ENCODE measurements at places on chromosomes 2 and 18.

- peak; percentile 24 for DNase-seq
These were observed 46.9 kb upstream of the GREB1L start for GRCh38 chr18:21194871-21195771.

- DNase-seq, result no peak
These were observed 1132.2 kb downstream of the LRP1B start for GRCh38 chr2:140998577-140998976.

- no peak for DNase-seq
These were observed 511 bp downstream of the MOB4 start for GRCh38 chr2:197516393-197516761.

- DNase-seq, result no peak
These were observed 12.8 kb downstream of the PSMD1 start for GRCh38 chr2:231069379-231070054.

DNA sequence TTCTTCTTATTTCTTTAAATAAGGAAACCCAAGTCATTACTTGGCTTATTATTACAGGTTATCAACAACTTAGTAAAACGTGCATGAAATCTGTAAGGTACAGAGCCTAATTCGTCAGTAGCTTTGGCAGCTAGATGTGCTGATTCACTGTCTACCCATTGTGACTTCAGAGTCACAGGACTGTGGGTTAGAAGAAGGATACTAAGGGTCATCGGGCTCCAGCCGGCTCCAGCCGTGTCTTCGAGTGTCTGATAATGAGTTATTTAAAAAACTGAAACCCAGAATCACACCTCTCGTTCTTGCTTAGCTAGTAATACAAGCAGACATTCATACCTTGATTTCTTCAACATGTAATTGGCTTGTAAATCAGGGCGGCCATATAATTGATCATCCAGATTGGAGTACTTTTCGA, 170.5 kb downstream of the FMNL2 start:
- DNase-seq, result no peak

- no peak for DNase-seq
These were observed 1.8 kb downstream of the TMEM131 start for GRCh38 chr2:97993926-97994325.

DNA sequence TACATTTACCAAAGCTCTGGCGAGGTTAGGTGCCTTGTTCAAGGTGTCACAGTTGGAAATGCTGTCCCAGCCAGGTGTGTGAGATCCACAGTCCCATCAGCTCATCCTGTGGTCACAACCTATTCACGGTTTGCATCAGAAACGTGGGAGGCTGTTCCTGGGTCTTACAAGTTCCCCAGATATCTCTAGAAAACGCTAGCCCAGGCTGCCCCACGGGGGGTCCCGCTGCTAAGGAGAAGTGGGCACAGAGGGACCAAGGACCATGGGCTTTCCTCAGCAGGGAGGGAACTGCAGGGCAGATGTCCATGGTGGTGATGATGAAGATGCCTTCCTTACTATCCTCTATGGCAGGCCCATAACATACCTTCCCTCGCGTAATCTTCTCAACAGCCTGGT, 649 bp downstream of the FECH start:
- DNase-seq, result peak; percentile 3

- DNase-seq, result no peak
These were observed 134.0 kb downstream of the C2orf74 start for GRCh38 chr2:61295981-61296380.

DNA sequence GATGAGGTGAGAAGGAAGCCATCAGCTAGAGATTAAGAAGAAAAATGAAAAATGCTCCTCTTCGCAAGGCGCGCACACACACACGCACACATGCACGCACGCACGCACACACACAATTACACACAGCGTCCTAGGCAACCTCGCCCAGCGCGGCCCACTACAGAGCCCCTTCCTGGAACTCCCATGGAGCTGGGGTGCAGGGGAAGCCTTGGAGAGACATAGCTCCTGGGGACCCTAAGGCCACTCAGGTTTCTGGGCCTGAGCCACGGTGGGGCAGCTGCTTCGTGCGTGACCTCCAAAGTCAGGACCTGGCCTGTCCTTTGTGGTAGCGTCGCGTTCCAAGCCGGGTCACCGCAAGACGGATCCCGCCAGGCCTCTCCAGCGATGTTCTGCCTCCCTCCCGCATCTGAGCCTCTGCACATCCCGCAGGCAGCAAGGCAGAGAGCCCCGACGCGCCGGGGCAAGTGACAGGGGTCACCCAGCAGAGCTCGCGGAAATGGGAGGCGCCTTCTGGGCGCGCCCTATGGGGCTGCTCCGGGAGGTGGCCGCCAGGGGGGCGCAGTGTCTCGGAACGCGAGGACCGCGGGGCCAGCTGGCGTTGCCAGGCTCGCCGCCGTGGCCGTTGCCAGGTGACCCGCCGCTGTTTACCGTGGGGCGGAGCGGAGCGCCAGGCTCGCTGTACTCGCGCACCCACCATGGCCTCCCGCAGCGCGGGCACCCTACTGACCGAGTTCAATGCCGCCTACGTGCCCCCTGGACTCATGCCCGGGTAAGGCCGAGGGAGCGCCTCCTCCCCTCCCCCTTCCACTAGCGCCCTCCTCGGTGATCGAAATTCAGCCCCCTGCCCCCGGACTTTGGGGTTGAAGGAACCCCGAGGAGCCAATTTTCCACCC, 79.0 kb downstream of the CIB4 start:
- DNase-seq, result peak; percentile 13

DNA sequence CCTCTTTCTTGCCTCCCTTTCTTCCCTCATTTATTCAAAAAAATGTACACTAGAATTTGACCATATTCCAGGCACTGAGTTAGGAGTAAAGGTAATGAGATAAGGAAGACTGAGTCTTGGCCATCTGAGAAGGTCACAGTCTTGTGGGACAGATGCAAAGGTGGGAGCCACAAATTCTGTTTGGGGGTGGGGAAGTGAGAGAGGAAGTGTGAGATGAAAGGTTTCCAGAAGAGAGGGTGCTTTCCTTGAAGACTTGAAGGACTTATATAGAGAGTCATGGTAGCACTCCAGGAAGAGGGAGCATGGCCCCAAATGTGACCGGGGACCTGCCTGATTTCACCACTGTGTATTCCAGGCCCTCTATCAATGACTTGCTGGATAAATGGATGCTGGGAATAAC, 320.6 kb downstream of the LPIN1 start:
- DNase-seq, result no peak

All from CD4-positive, alpha-beta T cell treated with Interleukin-10 for 1 hour (primary cell).